ENCODE measurements at places on chromosomes 7 and 10.

- no peak for DNase-seq
Observed at GRCh38 chr10:29849126-29849833, 210.1 kb downstream of the JCAD start.

DNA sequence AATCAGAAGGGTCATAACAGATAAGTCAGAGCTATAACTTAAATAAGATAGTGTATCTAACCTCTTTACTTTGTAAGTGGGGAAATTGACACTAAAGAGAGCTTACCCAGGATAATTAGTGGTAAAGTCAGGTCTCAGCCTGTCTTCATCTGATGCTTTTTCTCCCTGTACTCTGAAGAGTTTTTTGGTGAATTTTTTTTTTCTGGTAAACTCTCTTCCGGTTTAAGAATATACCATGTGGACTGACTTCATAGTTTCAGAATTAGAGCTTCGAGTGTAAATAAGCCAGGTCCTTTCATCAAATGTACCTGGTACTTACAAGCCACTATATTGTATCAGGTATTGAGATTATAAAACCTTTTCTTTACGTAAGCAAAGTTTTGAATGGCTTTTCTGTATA, 6.8 kb downstream of the MINPP1 start:
- DNase-seq: no peak

DNA sequence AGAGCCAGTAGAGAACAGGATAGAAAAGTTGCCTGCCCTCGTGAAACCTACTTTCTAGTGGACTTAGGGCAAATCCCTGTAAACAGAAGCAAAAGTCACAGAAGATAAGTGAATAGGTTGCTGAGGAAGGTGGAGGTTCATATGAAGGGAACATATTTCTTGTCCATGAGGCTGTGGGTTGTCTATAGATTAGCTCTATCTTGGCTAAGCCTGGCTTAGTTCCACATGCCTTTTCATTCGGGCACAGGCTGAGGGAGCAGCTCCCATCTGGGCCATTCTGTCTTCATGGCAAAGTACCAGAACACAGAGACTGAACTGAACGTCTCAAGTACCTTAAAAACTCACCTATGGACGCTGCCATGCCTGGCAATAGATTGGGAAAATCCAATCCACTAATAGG, 45.3 kb downstream of the BZW2 start:
- DNase-seq: no peak

DNA sequence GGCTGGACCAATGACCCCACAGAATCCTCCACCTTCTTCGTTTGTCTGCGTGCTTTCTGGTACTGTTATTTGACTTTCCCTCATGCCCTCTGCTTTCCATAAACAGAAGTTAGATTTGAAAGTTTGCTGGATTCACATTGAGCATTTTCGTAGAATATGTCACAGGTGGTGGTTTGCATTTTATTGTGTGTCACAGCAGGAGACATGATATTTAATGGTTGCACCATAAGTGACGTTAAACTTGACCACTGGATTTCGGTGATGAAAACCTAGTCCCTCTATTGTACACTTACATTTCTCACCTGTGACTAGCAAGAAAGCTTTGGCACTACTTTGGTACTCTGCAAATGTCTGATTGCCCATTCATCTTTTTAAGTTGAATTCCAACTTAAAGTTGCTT, 15.2 kb upstream of the MKX start:
- DNase-seq: no peak

DNA sequence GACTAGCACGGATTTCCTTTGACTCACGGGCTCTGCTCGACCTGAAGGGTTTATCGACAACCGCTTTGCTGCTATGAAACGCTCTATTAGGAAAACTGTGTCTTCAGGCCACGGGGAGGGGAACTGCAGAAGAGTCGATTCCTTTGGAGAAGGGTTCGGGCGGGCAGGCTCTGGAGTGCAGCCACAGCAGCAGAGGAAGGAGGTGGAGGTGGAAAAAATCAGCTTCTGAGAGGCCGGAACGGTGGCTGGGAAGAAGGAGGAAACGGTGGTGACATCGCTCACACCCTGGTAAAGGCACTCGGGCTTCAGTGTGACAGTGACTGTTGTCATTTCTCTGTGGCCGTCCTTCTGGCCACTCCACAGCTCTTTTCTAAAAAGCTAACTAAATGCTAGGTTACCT, 64.6 kb upstream of the MGMT start:
- DNase-seq: no peak

GRCh38 chr10:95305606-95306317, 15.0 kb upstream of the PDLIM1 start:
- DNase-seq: no peak

DNA sequence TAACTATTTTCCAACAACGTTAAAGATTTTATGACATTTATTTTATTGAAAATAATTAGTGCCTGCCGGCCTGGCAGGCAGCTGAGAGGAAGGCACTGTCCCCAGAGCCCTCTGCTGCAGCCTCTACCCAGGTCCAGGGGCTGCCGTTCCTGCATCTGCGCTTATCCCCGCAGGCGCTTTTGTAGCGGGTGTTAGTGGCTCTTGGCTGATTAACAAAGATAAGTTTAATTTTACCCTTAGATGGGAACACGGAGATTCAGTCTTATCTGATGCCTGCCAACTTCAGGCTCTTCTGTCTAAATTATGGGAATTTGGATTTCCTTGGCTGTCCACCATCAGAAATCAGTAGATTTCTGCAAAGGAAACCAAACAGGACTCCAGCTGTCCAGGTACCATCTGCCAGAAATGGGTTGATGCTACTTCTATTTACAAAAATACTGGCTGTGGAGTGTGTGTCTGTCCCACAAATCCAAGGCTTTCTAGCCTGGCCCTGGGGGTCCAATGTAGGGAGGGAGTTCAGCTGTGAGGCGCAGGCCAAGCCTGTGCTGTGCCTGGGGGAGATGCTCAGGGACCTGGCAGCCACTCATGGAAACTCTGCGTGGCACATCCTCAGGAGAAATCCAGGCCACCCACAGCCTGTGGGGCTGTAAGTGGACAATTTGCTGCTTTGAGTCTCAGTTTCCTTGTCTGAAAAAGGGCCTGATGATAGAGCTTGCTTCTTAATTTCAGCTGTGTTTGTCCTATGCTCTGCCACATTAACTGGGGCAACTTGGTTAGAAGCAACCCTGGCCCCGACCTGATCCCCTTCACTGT, 62.0 kb upstream of the IGFBP3 start:
- DNase-seq: no peak

DNA sequence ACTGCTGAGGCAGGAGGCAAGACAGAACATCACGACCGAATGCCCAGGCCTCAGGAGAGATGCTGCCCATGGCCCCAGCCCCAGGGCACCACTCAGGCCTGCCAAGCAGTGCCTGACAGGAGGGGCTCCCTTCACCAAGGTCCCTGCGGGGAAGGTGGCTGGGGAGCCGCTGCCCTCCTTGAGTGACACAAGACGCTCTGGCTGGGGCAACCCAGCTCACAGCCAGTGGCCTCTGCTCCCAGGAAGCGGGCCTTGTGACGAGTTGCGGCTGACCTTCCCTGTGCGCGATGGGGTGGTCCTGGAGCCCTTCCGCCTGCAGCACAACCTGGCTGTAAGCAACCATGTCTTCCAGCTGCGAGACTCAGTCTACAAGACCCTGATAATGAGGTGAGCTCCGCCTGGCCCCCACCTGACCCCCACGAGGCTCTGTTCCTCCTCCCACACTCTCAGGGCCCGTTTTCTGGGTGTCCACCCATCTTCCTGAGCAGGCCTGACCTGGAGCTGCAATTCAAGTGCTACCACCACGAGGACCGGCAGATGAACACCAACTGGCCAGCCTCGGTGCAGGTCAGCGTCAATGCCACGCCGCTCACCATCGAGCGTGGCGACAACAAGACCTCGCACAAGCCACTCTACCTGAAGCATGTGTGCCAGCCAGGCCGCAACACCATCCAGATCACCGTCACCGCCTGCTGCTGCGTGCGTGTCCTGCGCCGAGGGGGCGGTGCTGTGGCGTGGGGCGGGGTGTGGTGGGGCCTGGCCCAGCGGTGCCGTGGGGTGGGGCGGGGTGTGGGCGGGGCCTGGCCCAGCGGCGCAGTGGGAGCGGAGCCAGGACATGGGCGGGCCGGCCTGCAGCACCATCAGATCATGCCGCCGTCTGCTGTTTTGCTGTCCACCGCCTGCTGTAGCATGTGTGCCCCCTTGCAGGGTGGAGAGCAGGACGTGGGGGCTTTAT, 12.8 kb downstream of the ZMIZ2 start:
- DNase-seq: no peak

- no peak for DNase-seq
Observed at GRCh38 chr10:11446133-11446532, 165.3 kb downstream of the USP6NL start.

DNA sequence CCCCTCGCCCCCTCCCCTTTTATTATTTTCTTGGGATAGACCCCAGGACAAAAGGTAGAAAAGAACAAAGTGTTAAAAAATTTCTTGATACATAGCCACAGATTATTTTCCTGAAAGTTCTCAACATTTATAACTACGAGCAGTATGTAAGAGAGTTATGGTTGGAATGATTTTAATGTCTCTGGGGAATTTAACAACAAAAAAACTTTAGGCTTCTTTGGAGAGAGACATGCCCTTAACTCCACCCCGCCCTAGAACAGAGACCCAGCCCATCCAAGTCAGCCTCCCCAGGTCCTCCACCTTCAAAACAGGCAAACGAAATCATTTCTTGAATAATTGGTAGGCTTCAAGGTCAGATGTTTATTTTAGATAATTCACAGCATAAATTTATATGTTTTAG, 97.1 kb downstream of the TCF7L2 start:
- no peak for DNase-seq

GRCh38 chr7:38736138-38736537, 105.0 kb upstream of the AMPH start:
- DNase-seq: no peak

GRCh38 chr10:129799942-129800341, 164.1 kb downstream of the EBF3 start:
- no peak for DNase-seq

GRCh38 chr10:35510891-35511290, 94.2 kb upstream of the GJD4 start:
- no peak for DNase-seq

- DNase-seq: no peak
Observed at GRCh38 chr7:147911201-147911601, 679.4 kb upstream of the C7orf33 start.

- DNase-seq: no peak
Observed at GRCh38 chr7:85471307-85471706, 284.5 kb upstream of the SEMA3D start.

GRCh38 chr10:100976906-100977305, 7.6 kb downstream of the SEMA4G start:
- no peak for DNase-seq

- no peak for DNase-seq
Observed at GRCh38 chr10:95648138-95648537, 8.4 kb downstream of the ALDH18A1 start.

DNA sequence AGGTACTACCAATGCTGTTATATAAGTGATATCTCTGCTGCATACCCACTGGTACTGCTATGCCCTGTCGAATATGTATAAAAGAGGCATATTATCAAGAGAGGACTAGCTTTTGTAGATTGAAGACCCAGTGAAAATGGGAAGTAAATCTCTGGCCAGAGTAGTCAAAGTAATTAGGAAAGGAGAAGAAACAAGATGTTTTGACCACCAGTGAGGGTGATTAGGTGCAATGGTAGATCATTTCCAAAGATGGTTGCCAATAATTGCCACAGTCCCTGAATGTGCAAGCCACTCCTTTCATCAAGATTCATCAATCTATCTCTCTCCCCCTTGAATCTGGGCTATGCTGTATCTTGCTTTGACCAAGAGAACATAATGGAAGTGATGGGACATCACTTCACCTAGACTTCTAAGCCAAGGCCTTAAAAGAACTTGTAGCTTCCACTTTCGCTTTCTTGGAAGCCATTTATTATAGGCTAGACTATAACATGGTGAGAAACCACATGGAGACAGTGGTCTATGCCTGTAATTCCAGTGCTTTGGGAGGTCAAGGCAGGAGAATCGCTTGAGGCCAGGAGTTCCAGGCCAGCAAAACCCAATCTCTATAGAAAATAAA, 52.6 kb upstream of the ST8SIA6 start:
- no peak for DNase-seq

- DNase-seq: no peak
Observed at GRCh38 chr7:151124481-151124880, 38.2 kb downstream of the AGAP3 start.

GRCh38 chr10:24463611-24464426, 254.9 kb downstream of the KIAA1217 start:
- DNase-seq: no peak

GRCh38 chr10:69102440-69102839, 14.5 kb downstream of the SRGN start:
- DNase-seq: no peak

DNA sequence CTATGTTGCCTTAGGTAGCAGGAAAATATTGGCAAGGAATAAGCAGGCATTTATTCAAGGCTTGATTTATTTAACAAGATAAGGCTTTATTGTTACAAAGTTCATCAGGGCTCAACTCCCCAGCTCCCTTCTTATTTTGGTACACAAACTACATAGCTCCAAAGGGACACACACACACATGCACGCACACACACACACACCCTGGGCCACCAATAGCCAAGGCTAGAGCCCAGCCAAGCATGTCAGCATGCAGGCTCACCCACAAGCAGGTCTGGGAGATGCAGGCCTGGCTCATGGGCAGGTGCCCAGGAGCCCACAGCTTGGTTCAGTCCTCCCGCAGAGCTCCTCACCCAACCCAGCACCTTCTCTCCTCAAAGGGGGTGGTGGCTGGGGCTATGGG, 23.4 kb downstream of the LEP start:
- no peak for DNase-seq

DNA sequence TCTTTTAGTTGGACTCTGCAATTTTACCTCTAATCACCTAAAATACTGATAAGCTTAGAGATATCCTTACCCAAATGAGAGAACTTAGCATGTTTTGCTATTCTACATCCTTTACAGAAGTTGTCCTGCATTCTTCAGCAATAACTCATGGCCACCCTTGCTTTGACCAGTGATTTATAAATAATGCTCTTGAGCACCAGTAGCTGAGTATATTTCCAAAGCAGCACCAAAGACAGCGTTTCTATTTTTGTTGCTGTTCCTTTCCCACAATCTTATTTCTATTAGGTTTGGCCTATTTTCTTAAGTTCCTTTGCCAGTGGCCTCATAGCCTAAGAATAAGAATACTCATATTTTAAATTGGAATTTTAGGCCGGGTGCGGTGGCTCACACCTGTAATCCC, 15.0 kb downstream of the ARPC1A start:
- DNase-seq: no peak

GRCh38 chr10:49362596-49363260, 33.2 kb downstream of the DRGX start:
- no peak for DNase-seq

GRCh38 chr7:31340051-31340450, 475 bp downstream of the NEUROD6 start:
- no peak for DNase-seq

DNA sequence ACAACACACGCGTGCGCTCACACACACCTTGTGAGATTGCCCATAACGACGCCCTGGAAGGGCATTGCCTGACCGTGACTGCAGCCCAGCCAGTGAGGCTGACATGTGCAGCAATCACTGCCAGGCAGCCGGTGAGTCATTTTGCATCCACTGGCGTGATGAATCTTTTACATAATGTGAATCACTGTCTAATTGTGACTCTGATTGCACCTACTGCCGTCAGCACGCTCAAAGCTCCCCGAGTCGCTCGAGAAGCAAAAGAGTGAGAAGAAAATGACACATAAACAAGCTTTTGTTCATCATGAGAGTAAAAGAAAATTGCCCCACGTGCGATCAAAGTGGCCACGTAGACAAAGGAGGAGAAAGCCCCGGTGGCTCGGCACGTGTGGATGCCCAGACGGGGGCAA, 117.4 kb upstream of the PFKP start:
- DNase-seq: no peak

GRCh38 chr7:72032934-72033333, 379.2 kb downstream of the CALN1 start:
- DNase-seq: no peak

- DNase-seq: no peak
Observed at GRCh38 chr7:51188987-51189386, 127.6 kb downstream of the COBL start.

All from CD8-positive, alpha-beta T cell (primary cell).